ENCODE measurements at places on chromosomes 5 and 9.

DNA sequence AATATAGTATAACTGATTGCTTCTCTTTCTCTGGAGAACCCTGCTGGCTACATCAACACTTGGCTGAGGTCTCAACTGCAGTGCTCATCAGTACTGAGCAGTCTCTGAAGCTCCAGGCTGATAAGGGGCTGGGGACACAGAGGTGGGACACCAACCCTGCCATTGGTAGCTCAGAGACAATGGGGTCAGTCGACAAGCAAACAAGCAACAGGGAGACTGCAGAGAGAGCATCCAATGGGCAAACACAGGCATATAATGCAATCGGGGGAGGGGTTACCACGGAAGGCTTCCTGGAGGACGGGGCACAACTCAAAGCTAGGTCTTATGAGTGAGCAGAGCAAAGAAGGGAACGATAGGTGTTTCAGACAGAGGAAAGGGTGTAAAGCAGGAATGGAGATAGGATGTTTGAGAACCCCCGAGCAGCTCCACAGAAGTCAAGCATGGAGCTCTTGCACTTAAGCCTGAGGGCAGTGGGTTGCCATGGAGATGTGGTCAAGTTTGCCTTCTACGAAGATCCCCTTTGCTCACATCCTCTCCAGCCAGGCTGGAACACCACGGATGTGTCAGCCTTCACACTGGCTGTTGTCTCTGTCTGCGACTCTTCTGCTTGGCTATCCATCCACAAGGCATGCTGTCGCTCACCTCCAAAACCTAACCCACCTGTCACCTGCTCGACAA lies 21.5 kb upstream of the AKNA start:
- no peak for DNase-seq

- DNase-seq: no peak
These were observed 4.8 kb upstream of the FGF1 start for GRCh38 chr5:142690667-142691066.

GRCh38 chr5:72242796-72243475 lies 77.1 kb downstream of the MRPS27 start:
- no peak for DNase-seq

DNA sequence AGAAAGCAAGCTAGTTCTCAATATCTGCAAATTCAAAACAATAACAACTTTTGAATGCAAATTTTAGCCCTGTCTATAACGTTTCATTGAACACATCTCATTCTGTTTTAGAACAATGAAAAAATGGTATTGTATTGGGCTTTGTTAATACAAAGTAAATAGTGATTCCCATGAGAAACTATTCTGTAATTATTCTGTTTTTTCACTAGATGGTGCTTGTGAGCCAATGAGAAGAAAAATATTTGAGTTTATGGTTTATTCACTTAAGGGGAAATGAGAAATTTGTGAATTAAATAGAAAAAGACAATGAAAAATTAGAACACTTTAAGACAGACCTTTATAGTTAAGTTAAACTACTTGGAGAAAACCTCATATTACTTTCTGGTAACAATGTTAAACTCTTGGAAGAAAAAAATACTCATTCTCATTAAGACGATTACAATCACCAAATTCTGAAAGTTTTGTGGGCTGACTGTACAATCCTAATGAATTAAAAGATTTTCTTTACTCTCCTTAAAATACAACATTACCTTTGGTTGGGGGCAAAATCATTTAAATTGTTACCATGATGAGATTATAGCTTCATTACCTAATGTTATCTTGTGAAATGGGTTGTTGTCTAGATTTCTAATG lies 127.0 kb downstream of the NNT start:
- no peak for DNase-seq

GRCh38 chr5:98424681-98425450 lies 348.6 kb upstream of the RGMB start:
- no peak for DNase-seq

GRCh38 chr9:20623021-20623747 lies 885 bp upstream of the MLLT3 start:
- no peak for DNase-seq

- no peak for DNase-seq
These were observed 57.2 kb downstream of the COL5A1 start for GRCh38 chr9:134698587-134699342.

- DNase-seq: no peak
These were observed 490.7 kb downstream of the CDH18 start for GRCh38 chr5:19497229-19497815.

DNA sequence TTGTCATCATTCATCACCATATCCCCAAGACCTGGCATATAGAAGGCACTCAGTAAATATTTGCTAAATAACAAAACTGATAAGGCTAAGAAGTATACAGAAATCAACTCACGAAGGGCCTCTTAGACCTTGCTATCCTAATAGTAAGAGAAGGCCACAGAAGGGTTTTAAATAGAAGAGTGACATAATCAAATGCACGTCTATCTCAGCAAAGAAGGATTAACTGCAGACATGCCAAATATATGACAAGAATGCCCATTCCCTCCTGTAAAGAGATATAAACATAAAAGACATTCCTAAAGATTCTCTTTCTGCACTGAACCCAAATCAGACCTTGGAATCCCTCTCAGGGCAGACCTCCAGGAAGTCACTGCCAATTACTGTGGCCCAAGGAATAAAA lies 34.1 kb downstream of the ECPAS start:
- no peak for DNase-seq

DNA sequence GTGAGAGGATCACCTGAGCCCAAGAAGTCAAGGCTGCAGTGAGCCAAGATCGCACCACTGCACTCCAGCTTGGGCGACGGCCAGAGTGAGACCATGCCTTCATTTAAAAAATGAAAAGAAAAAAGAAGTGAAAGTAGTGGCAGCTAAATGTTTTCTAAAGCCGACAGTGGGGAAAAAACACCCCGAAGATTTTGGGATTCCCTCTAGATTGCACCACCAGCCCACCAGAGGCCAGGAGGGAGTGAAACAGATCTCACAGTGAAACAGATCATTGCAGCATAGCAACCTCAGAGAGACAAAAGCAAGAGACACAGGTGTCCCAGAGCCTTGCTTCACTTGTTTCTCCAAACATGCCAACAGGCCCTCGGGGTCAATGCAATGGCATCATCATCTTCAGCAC lies 156.8 kb downstream of the PAX5 start:
- DNase-seq: no peak

DNA sequence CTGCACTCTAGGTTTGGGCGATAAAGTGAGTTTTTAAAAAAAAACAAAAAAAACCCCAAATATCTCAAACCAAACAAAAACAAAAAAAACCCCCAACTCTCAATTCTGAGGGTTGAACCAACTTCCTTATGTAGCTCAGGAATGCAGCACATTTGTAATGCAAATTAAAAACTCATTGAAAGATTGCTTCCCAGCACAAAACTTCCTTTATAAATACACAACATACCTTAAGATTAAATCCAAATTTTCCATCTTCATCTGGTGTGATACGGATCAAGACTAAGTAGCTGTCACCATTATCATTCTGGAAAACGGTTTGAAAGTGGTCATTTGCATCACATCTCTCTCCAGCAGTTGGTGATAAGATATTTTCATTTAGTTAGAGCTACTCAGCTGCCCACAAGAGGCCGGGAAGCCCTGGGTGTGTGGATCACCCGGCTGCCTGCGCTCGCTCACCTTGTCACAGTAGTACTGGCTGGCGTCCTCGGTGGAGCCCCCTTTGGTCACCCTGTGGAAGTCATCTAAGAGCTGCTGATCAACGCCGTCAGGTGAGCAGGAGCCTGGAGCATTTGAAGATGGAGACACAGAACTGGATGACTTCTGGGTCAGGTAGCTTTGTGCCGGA lies 88.2 kb downstream of the PTPN3 start:
- no peak for DNase-seq

- DNase-seq: no peak
These were observed 103.6 kb downstream of the FNBP1 start for GRCh38 chr9:129939431-129939830.

GRCh38 chr5:172438319-172438668 lies 16.0 kb downstream of the SH3PXD2B start:
- no peak for DNase-seq

GRCh38 chr9:18549772-18550171 lies 75.8 kb downstream of the ADAMTSL1 start:
- no peak for DNase-seq

DNA sequence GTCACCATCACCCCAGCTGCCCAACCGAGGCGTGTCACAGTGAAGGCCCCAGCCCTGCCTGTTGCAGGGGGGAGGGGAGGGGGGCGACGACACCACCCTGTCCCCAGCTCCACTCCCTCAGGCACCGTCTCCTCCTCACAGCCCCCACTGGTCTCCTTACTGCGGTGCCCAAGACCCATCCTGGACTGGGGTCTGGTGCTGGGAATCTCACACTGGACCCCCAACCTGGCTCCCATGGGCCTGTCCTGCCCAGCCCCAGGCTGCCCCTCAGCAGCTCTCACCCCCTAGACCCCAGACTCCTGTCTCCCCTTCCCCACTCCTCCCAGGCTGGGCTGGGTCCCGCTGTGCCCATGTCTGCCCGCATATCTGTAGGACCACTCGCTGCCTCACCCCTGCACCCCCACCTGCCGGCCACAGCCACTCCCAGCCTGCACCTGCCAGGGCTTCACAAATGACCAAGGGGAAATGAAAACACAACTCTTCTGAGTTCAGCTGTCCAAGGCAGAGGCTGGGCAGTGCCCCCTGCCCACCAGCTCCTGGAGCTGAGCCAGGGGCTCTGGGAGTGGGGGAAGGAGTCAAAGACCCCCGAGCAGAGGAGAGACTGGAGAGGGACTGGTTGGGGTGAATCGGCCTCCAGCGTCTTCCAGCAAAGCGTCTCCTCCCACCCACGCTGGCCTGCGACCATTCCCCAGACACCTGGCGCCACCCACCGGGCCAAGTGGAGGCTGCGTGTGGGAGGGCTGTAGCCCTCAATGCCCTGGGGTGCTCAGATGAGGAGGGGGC lies 32.6 kb upstream of the EGFL7 start:
- DNase-seq: no peak

DNA sequence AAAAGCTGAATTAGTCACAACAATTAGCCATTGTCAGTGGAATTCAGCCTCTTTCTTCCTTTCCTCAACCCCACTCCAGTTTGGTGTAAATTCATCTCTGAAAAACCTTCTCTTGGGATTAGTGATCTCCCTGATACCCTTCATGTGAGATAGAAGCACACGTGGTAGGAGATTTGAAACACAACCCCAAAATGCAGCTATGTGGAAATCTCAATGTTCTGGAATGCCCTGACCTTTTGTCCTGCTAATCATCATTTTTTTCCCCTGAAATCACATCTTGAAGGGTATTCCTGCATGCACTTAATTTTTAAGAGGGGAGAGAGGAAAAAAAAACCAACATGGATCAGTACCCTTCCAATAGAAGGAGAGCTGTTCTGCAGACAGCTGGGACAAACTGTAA lies 612.6 kb downstream of the EBF1 start:
- no peak for DNase-seq

DNA sequence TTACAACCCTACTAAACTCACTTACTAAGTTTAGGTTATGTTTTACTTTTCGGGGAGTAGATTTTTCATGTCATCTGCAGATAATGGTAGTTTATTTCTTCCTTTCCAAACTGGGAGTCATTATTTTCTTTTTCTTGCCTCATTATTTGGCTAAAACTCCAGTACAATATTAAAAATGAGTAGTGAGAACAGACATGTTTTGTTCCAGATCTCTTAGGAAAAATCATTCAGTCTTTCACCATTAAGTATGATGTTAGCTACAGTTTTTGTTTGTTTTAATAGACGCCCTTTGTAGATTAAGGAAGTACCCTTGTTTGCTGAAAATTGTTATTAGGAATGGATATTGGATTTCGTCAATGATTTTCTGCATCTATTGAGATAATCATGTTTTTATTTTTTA lies 472.0 kb upstream of the PAPPA start:
- no peak for DNase-seq

DNA sequence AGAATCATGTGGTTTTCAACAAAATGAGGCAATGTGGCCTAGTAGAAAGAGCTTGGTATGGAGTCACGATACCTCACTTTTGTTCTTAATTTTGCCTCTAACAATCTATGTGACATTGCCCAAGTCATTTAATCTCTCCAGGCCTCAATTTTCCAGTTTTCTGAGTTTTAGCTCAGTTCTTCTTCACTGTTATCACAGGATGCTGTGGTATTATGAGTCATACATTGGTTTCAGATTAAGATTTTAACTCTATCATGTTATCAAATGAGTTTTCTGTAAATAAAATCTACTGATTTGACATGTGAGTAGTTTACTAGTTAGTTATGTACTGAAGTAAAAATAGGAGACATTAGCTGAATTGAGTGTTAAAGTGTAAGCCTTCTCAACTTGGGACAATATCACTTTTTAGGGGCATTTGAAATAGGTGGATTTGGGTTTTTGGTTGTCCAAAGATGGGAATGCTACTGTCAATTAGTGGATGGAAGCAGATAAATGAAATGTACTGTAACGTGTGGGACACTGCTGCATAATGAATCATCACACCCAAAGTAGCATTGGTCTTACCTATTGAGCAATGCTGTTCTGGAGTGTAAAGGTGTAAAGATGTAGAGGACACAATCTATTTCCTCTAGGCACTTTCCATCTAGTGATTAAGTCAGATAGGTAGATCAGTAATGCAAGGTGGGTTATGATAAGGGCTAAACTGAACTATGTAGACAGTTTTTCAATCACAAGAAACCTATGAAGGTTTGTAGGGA lies 73.3 kb downstream of the NNT start:
- no peak for DNase-seq

GRCh38 chr5:173198049-173198448 lies 37.0 kb downstream of the NKX2-5 start:
- no peak for DNase-seq

DNA sequence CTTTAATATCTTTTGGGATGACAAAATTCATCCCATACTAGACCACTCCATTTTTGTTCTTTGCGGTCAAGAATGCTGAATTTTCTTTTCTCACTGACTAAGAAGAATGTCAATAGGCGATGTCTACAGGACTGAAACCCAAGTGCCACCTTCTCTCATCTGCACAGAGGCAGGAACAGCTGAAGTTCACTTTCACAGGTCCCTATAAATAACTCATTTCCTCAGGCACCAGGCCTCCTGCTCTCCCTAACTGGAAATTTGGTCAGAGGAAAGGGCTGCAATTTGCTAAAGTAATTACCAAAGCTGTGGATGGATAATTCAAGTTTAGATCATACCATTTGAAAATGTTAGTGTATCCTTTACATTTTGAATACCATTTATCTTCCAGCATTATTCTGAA lies 142.9 kb downstream of the DIRAS2 start:
- no peak for DNase-seq

DNA sequence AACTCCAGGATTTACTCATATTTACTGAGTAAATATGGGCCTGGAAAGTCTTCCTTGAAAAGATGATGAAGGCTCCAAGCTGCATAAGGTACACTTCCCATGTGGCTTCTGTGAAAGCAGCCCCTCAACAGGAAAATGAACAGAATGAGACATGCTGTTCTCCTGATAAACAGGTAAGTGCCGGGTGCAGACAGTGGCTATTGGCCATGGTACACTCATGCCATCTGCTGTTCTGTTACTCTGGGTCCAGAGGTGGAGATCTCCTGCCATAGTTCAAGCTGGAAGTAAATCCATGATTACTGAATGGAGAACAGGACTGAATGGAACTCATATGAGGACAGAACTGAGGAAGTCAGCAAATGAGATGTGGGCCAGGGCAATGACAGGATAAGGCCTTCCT lies 103.6 kb downstream of the SLIT3 start:
- no peak for DNase-seq
